Activated CD8-positive, alpha-beta memory T cell treated with anti-CD3 and anti-CD28 coated beads, Interleukin-2, amount 10 ng/mL, durations not matched to agents 7 days and 5 days (primary cell): ENCODE measurements at places on chromosomes 2 and 18.

- DNase-seq = no peak
These were observed 11.8 kb upstream of the TTLL4 start for GRCh38 chr2:218698885-218699284.

DNA sequence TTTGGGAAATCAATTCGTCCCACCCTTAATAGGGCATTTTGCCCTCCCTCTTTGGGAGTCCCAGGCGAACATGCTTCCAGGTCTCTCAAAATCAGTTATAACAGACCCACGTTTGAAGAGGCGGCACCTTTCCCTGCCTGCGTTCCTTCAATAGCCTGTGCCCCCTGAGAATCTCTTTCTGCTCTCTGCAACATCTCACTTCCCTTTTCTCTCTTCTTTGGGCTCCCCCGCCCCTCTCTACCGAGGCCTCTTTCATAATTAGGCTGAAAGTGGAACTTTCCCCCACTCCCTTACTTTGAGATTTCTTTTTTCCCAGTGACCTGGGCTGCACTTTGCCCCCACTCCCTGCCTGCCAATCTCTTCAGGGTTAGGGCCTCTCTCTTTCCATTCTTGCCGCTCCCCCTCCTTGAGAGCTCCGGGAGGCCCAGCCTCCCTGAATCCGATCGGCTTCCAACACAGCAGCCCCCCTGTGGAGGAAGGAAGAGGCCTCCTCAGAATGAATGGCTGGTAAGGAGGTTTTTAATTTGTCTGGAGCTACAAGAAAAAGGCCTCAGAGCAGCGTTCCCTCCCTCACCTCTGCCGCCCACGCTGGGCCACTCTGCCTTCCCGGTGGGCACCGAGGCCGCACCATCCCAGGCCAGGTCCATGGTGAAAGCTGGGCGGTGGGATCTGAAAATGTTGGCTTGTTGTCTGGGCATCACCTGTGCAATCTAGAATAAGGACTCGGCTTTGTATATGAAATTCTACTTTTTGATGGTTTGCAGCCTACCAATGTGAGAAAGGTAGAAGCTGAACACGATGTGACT, 162.6 kb upstream of the SIX3 start:
- no peak for DNase-seq

- no peak for DNase-seq
These were observed 115.7 kb downstream of the HNMT start for GRCh38 chr2:138079976-138080375.

- DNase-seq = no peak
These were observed 120.7 kb upstream of the FHL2 start for GRCh38 chr2:105519516-105519915.

DNA sequence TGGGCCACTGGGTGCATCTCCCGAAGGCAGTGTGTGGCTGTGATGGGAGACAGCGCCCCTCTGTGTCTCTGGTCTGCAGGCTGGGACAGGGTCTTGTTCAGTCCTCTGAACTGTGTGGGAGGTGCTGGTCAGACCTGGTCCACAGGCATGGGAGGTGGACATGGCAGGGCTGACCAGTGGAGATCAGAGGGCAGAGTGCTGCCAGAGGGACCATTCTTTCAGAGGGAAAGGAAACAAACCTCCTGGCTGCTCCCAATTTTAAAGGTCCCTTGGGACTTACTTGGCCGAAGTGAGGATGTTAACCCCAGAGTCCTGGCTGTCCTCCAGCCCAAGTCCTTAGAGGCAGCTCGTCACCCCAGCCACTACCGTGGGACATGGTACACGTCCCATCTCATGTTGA, 4.0 kb downstream of the CAPN13 start:
- DNase-seq = no peak

DNA sequence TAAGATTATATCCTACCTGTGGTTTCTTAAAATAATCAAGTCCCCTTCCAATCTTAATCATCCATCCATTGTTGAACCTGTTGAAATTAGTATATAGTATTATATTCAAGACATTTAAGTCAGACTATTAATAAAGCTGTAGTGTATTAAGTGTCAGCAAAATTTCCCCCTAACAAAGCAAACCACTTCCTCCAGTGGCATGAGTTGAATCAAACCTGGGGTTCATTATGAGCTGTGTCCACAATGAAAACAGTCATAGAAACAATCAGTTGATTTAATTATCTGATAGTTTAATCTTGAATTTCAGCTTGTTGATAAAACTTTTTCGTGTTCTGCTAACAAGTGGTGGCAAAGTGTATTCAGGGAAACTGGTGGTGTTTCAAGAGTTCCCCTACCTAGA, 11.3 kb downstream of the MITD1 start:
- DNase-seq = no peak

DNA sequence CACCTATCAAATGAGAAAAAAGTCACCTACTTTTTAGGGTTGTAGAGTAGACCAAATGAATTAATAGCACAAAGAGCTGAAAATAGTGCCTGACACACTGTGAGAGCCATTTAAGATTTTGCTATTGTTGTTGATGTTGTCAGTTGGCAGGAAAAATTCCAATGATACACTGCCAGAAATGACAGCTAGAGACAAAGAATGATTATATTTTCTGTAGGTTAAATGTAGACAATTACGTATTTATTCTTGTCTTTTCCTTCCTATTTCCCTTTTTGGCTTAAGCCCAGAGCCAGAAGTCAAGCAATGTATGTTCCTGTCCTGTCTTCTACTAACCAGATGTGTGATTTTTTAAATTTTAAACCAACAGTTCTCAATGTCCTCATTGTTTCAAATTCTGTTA, 17.2 kb downstream of the NRXN1 start:
- no peak for DNase-seq

DNA sequence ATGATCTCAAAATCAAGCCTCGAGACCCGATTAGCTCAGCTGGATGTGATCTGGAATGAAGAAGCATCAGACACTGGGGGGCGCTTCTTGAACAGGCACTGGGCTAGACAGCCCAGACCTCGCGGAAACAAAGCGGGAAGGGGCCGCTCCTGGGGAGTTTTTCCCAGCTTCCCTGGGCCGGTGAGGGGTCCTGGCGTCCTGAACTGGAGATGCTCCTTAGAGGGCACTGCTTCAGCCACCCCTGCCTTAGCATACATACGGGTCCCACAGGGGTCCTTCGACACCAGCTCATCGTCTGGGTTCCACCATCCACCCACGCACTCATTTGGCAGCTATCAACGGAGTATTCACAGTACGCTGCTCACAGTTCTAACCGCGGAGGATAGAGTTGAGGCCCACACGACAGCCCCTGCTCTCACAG, 146.7 kb downstream of the TSN start:
- no peak for DNase-seq

- no peak for DNase-seq
These were observed 11.5 kb upstream of the NFATC1 start for GRCh38 chr18:79384151-79384807.

GRCh38 chr18:32610176-32610575, 139.5 kb upstream of the GAREM1 start:
- DNase-seq = no peak

- DNase-seq = no peak
These were observed 59.6 kb downstream of the MEX3C start for GRCh38 chr18:51137891-51138290.

GRCh38 chr2:241224018-241224850, 35.8 kb downstream of the ANO7 start:
- DNase-seq = no peak

DNA sequence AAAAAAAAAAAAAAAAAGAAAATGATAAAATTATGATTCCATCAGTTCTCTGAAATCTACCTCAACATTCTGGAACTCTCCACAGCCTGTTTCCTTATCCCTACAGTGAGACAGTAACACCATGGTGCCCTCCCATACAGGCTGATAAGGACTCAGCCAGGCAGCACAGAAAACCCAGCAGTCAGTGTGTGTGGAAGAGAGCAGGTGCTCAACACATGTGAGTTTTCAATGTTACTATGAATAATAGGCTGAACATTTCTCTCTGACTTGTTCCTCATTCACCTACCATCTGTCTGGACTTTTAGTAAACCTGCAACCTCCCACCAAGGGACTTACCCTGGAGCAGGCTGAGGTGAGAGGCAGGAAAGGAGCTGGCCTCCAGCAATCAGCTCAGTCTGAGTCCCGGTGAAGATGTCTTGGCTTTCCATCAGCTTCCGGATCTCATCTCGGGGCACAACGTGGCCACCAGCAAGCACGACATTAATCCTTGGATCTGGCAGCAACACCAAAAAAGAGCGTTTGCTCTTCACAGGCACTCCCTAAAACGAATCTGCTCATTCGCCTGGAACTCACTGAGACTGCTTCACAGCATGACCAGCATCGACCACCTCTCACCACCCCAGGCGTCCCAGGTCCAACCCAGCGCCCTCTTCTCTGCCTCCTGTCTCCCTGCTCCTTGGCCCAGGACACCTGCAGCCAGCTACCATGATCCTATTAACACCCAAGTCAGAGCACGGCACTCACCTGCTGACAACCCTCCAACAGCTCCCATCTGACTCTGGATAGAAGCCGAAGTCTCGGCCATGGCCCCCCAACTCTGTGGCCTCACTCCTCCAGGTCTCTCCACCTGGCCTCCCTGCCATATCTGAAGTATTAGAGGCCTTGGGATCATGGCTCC, 16.5 kb downstream of the PASK start:
- no peak for DNase-seq

DNA sequence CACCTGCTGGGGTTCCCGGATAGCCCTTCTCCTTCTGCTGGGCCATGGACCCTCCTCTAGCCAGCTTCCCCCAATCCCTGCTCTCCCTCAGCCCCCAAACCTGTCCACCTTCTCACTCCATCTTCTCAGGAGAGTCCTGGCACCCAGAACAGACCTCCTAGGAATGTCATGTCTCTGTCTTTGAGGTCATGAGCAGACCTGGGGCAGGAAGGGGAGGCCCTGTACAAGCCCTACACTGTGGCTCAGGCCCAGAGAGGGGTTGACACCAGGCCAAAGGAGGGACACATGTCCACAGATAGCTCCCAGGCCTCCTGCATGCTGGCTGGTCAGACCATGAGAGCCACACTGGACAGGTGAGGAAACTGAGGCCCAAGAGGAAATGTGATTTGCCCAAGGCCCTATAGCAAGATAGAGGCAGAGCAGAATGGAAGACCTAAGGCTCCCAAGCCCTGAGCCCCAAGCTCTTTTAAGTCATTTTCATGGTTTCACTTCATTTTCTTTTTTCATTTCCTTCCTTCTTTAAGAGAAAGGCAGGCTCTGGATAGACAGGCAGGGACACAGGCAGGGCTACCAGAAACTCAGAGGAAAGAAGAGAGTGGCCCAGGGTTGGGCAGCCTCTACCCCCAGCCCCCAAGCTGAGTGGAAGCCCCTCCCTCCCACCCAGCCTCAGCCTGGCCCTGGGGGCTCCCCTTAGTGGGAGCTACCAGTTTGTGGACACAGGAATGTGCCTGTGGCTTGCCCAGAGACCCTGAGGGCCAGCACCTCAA, 159.7 kb downstream of the SMAD7 start:
- no peak for DNase-seq

DNA sequence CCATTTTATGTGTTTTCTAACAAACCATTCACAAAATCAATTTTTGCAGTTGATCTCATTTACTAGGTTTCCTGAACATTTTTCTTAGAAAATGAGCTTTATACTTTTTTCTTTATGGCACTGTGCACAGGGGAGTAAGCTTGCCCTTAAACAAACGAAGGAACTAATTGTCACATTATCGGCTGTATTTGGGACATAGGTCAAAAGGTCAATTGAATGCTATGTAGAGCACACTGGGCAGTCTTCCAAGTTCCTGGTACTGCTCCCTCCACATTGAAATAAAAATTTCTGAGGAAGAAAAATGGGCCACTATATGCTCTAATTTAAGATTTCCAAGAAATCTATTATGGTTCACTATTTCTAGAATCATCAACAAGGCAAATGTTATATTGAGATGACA, 93.6 kb upstream of the TMEFF2 start:
- no peak for DNase-seq

DNA sequence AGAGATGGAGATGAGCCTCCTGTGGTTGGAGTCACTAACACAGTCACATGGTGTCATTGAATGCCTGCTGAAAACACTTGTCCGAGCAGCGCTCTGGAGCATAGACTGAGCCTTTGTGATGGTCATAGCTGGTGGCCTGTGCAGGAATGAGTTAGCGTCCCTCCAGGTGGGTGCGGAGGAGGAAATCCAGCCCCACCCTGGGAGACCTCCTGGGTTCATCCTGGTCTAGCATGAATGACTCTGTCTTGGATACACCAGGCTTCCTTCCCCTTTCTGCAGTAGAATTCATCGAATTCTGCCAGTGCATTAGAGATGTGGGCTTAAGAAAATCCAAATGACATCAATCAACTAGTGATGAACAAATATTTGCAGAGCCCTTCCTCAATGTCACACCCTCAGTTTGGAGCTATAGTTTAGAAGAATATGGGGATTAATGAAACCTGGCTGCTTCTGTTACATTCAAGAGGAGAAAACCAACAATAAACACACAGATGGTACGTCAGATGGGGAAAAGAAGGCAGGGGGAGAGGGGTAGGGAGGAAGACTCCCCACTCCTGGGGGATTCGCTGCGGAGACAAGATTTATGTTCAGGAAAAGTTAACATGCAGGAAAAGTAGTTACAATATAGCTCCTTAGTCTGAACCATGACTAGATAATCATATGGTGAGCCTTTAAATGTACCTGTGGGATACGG, 136.7 kb downstream of the DDX1 start:
- DNase-seq = no peak
